Fibroblast of lung (primary cell): ENCODE measurements at places on chromosomes 11 and 22. TPM values are rescaled to one million over a fixed set of nuclear protein-coding genes. Genes with fewer than 3 reads are reported as not detected.

Gene C1QTNF4
- under 0.01 TPM in 2 replicates for total RNA-seq

Gene HTR3B
- not detected in 2 replicates for total RNA-seq

Gene KRTAP5-3
- not detected in 2 replicates for total RNA-seq

Gene TLCD5
- 9.8 and 13.2 TPM in 2 replicates for total RNA-seq

Gene CEP126
- 1.8 and 6.4 TPM in 2 replicates for total RNA-seq

Gene CARD16
- total RNA-seq = 102 and 143 TPM in 2 replicates

Gene JAM3
- 60.4 and 85.7 TPM in 2 replicates for total RNA-seq

Gene RBM4
- 91.2 and 105 TPM in 2 replicates for total RNA-seq

Gene MTFP1
- 2.5 and 4.6 TPM in 2 replicates for total RNA-seq

Gene MS4A7
- total RNA-seq = 0.26 TPM in 1 of 2 replicates, not detected in the other

Gene ALKBH8
- 8.0 and 11.7 TPM in 2 replicates for total RNA-seq

Gene UBQLNL
- under 0.01 and 0.17 TPM in 2 replicates for total RNA-seq

Gene NPAS4
- not detected in 2 replicates for total RNA-seq

Gene NPTXR
- 1.0 and 2.0 TPM in 2 replicates for total RNA-seq

Gene ZNF214
- total RNA-seq = 8.7 and 9.9 TPM in 2 replicates

Gene DNAJB13
- 0.17 TPM in 1 of 2 replicates, not detected in the other for total RNA-seq

Gene ROBO3
- total RNA-seq = 11.6 and 25.4 TPM in 2 replicates

Gene PRG3
- not detected in 2 replicates for total RNA-seq

Gene C11orf86
- total RNA-seq = not detected in 2 replicates

Gene TSGA10IP
- 0.17 TPM in 1 of 2 replicates, not detected in the other for total RNA-seq

Gene UCP2
- 0.77 and 4.8 TPM in 2 replicates for total RNA-seq

Gene ACCS
- total RNA-seq = 8.2 and 14.2 TPM in 2 replicates

Gene OR51B5
- 0.17 and 0.26 TPM in 2 replicates for total RNA-seq

Gene APOL5
- not detected in 2 replicates for total RNA-seq

Gene DDX25
- not detected in 2 replicates for total RNA-seq

Gene SLC37A2
- 0.26 and 0.83 TPM in 2 replicates for total RNA-seq

Gene ZPR1
- total RNA-seq = 28.4 and 30.8 TPM in 2 replicates

Gene STK33
- total RNA-seq = 1.7 and 2.8 TPM in 2 replicates

Gene DBX1
- not detected in 2 replicates for total RNA-seq

Gene C11orf42
- total RNA-seq = not detected in 2 replicates

Gene CEND1
- 0.26 and 1.3 TPM in 2 replicates for total RNA-seq

Gene SESN3
- total RNA-seq = 41.1 and 60.1 TPM in 2 replicates

Gene OR8B3
- not detected in 2 replicates for total RNA-seq

Gene TP53AIP1
- not detected in 2 replicates for total RNA-seq

Gene PRAME
- total RNA-seq = under 0.01 TPM in 1 of 2 replicates, not detected in the other

Gene ST14
- under 0.01 TPM in 2 replicates for total RNA-seq

Gene TCN1
- not detected in 2 replicates for total RNA-seq

Gene IL18BP
- 1.5 and 2.5 TPM in 2 replicates for total RNA-seq

Gene IGF2
- under 0.01 and 0.17 TPM in 2 replicates for total RNA-seq

Gene C11orf16
- not detected in 2 replicates for total RNA-seq

Gene TRPM5
- not detected in 2 replicates for total RNA-seq

Gene SPTY2D1
- 11.3 and 14.0 TPM in 2 replicates for total RNA-seq

Gene INSC
- total RNA-seq = 0.77 and 8.3 TPM in 2 replicates
